ENCODE measurements at places on chromosomes 16 and 17.

DNA sequence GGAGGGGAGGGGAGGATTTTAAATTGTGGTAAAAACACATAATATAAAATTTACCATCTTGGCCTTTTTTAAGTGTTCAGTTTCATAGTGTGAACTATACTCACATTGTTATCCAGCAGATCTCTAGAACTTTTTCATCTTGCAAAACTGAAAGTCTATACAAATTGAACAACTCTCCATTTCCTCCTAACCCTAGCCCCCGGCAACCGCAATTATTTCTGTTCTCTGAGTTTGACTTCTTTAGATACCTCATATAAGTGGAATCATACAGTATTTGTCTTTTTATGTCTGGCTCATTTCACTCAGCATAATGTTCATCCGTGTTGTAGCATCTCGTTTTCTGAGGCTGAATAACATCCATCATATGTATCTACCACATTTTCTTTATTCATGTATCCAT is 30.0 kb upstream of the MRTFB start:
- no peak for DNase-seq

DNA sequence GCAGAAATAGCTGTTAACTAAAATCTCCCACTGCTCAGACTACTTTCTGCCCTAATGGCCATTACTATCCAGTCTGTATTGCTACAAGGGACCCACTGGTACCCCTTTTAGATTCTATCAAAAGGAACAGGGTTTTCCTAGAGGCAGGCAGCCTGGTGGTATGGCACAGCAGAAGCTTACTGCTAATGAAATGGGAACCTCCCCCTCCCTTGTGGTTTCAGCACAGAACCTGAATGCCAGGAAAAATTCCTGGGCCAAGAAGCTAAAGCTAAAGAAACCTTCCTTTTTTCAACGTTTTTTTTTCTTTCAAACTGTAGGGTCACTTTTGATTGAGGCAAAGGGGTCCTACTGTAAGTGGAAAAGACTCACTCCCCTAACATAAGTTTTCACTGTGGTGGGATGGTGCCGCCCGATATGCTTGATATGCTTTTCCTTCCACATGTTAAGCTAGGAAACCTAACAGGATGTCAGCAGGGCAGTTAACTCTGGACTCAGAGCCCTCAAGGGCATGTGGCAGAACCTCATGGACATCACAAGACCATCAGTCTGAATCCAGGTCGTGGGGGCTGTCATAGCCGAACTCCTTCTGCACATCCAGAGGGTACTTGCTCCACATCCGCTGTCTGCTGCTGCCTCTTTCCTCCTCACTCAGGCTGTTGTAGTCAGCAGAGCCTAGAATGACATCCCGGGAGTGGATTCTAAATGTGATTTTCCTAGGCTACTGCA is 9.8 kb downstream of the SLC7A6OS start:
- no peak for DNase-seq

DNA sequence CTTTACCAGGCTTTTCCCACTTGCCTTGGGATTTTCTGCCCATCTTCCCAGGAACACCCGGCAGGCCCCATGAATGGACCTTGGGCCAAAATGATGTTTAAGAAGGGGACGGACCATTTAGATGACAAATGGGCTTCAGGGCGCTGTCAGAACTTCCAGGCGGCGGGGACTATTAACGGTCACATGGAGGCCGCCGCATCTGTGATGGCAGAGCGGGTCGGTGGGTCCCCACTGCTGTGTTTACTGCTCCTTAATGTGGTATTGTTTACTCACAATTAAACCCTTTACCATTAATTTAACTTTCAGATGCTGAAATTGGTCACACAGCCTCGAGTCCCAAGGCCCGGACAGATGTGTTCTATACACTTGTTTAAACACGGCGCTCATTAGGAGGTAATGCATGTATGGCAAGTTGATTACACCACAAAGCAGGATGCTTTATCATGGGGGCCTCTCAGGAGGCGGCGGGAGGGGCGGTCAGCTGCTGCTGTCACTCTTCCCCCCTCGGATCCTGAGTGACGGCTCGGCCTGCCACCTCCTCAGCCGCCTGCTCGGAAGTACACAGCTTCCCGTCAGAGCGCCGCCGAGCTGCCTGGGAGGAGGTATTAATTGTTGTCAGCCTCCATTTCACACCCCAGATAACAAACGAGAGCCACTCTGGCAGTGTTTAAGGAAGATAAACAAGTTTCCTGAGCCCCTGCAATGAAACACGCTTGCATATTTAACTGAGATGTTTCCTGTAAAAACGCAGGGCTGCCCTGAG is 83.9 kb upstream of the IRX3 start:
- no peak for DNase-seq

DNA sequence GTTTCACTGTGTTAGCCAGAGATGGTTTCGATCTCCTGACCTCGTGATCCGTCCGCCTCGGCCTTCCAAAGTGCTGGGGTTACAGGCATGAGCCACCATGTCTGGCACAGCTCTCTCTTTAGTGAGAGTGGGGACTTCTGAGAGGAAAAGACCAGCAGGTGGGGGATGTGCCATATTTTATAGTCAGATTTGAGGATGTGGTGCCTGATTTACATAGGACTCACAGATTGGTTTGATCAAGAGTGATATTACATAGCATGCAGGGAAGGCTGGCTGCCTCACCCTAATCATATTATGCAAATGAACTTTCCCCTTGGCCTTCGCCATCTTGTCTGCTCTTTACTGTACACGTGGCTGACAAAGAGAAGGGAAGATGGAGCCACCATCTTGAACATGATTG is 28.1 kb upstream of the MAPK3 start:
- no peak for DNase-seq

DNA sequence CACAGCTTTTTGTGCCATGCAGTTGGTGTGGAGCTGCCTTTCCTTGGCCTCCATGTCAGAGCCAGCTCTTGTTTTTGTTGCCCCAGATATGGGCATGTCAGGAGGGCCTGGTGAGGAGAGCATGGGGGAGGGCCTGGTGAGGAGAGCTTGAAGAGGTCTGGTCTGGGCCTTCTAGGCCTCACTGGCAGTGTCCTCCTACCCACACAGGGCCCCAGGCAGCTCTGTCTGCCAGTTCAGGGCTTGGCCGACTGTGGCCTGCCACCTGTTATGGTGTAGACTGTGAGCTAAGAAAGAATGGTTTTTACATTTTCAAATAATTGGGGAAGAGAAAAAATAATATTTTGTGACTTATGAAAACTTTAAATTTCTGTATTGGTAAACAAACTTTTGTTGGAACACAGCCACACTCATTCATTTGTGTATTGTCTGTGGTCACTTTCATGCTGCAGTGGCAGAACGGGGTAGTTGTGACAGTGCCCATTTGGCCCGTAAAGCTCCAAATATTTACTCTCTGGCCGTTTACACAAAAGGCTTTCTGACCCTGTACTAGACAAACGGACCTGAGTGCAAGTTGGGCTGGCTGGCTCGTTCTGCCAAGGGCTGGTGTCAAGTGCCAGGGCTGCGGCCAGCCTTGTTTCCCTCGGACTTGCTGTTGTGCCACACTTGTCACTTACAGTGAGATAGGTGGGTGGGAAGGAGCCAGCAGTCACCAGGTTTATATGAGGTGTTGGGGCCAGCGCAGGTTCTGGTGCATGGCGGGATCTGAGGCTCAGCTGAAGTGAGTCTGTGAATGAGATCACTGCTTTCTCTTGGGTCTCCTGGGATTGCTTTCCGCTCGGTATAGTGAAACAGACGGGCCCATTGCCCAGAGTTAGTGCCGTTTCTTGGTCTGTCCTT is 18.2 kb downstream of the PGS1 start:
- no peak for DNase-seq

GRCh38 chr16:24188751-24189318 is 67.3 kb upstream of the CACNG3 start:
- no peak for DNase-seq

DNA sequence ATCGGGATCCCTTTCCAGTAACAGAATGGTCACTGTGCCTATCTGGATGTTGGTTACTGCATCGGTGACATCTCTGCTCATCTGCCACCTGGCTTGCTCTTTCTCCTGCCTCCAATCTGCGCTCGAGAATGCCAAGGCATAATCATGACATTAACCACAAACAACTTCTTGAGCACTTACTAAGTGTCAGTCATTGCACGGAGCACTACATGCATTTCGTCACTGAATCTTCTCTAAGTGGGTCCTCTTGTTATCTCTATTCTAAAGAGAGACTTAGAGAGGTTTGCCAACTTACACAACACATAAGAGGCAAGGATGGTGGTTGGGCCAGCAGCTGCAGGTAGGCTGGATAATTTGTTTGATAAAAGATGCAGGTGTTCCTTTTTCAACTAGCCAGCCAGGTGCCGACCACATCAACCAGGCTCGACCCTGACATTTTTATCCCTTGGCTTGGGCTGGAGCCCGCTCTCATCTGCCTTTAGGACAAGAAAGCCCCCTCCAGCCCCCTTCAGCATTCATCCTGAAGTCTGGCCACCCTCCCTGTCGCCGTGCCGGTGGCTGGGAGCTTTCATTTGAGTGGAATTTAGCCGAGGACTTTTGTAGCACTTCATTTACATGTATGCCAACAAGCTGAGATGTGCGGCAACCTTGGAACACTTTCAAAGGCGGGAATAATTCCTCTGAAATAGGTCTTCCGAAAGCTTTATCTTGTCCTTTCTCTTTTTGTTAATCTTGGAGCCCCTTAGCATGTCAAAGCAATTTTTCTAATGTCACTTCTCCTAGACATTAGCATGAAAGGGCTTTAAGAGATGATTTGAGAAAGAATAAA is 89.3 kb upstream of the NKD1 start:
- no peak for DNase-seq

GRCh38 chr17:35241520-35241919 is 1.4 kb upstream of the SLFN5 start:
- DNase-seq = no peak

GRCh38 chr17:40472733-40473452 is 28.5 kb downstream of the TNS4 start:
- no peak for DNase-seq

- DNase-seq = no peak
Measured at GRCh38 chr16:78704416-78704815, 605.0 kb downstream of the WWOX start.

DNA sequence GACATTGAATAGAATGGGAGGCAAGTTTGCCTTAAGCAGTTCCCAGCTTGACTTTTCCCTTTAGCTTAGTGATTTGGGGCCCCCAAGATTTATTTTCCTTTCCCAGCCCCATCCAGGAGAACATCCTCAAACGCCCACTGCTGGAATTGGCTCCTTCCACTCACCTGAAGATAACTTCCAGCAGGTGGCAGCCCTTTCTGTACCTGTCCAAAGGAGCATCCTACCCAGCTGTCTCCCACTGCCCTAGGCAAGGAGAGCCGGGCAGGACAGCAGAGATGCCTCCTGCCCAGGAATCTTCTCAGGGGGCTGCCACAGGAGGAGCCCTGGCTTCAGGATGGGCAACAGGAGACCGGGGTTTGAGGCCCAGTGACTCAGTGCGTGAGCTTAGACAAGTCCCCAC is 6.4 kb downstream of the CACNG5 start:
- no peak for DNase-seq

Measured in PC-9 (cell line).